ENCODE measurements at places on chromosomes 2 and 18.

- no peak for DNase-seq
These were observed 57.5 kb downstream of the MYL12B start for GRCh38 chr18:3319399-3319798.

GRCh38 chr2:64958556-64958955, 30.6 kb upstream of the SLC1A4 start:
- DNase-seq = no peak

DNA sequence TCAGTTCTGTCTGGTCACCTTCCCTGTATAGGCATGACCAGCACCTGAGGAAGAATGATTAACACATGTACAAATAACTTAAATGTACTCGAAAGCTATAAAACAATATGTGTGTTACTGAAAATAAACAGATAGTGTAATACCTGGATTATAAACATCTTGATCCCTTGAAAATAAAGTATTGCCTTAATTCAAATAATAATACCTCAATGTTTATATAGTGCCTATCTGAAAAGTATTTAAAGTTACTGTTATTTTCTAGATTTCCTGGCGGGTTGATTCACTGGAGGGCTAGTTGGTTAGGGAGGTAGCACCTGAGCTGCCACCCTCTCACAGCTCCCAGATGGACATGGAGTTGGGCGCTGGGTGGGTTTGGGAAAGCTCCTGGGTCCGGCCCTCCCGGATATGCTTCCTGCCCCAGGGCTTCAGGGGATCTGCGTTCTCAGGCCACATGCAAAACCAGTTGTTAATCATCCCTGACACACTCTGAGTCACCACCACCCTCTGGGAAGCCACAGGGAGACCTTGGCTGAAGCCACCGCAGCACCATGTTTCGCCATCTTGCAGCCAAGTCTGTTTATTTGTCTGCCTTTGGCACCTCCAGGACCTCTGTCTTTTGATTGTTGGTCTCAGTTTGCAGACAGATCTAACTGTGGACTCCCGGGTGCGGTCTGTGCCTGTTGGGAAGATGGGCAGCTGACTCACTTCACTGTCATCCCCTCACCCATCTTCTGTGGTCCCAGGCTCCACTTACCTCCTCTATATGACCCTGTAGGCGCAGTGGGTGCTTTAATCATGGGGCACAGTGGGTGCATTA, 35.3 kb downstream of the RAB31 start:
- peak; percentile 95 for DNase-seq

GRCh38 chr2:74188018-74188601, 9.4 kb upstream of the MOB1A start:
- no peak for DNase-seq

- DNase-seq = no peak
These were observed 13.3 kb downstream of the MAL start for GRCh38 chr2:95038635-95039298.

- no peak for DNase-seq
These were observed 75.3 kb downstream of the BABAM2 start for GRCh38 chr2:27965841-27966240.

DNA sequence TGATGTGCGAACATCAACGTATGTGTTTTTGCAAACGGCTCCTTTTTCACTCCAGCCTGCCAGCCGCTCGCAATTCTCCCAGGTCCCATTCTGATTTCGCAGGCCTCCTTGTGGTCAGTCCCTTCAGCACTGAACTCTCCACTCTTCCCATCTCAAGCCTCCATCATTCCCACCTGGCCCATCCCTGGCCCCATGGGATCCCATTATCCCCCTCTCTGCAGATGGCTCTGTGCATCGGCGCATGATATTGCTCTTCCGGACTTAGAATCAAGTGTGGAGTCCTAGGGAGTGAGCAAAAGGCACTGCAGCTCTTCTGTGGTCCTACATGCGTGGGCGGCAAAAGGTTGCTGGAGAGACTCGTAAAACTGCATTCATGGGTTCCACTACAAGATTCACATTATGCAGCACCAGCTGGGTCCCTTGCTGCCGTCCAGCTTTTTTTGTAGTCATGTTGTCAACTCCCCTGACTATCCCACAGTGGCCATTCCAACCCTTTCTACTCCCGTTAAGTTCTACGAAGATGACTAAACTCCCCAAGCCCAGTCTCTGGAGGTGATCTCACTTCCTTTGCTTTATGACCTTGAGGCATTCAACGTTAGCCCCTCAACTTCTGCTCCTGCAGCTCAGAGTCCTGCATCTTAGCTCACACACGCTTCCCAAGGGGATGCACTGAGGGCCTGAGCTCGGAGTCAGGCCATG, 125.3 kb upstream of the NRP2 start:
- DNase-seq = no peak

- DNase-seq = no peak
These were observed 266.3 kb downstream of the ZNF516 start for GRCh38 chr18:76228716-76229115.

DNA sequence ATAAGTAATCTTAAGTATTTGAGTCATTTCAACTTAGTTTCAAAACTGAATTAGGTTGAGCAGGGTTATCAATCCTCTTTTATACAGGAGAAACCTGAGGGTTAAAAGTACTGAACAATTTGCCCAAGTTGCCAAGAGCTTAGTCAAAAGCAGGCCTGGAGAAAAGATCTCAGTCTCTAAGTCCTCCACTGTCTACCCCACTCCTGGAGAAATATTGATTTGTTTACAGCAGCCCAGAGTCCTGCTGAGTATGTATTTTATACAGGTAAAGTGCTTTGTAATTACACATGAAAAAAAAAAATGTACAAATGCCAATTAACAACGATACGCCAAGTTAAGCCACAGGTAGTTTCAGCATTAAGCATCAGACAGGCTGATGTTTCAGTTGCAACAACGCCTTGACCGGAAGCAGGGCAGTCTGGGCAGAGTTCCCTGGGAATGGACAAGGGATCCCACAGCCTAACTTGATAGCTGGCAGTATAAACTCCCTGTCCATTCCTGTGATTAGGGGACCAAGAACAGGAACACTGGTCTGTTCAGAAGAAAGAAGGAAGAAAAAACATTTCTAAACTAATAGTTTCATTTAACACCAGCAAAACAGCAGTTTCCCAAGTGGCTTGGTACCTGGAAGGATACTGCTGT, 132.9 kb downstream of the MYO5B start:
- no peak for DNase-seq
